Stimulated activated CD8-positive, alpha-beta memory T cell treated with anti-CD3 and anti-CD28 coated beads, Interleukin-7, amount 100 ng/mL, for 1 hour (primary cell): ENCODE measurements at places on chromosomes 12 and 14.

GRCh38 chr12:44848703-44849085, 27.4 kb downstream of the NELL2 start:
- no peak for DNase-seq

- DNase-seq = no peak
Observed at GRCh38 chr14:74563233-74563585, 48.8 kb downstream of the LTBP2 start.

DNA sequence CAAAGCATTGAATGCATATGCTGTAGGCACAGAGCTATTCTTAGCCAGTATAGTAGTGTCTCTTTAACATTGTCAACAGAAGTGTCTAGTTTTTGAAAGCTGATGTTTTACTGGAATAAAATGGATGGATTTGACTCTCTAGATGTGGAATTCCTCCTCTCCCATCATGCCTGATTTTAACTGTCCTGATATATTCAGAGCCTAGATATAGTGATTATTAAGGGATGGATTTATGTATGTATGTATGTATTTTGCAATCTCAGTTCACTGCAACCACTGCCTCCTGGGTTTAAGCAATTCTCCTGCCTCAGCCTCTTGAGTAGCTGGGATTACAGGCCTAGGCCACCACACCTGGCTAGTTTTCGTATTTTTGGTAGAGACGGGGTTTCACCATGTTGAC, 144.8 kb upstream of the NAV3 start:
- no peak for DNase-seq

DNA sequence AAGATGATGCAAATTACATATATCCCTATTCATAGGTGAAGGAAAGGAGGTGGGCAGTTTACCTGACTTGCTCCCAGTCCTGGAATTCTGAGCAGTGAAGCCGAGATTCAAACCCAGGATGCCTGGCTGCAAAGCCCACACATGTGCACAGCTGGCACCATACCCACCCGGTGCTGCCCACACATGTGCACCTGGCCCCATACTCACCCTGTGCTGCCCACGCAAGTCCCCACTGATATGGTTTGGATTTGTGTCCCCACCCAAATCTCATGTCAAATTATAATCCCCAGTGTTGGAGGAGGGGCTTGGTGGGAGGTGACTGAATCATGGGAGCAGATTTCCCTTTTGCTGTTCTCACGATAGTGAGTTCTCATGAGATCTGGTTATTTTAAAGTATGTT, 179.2 kb upstream of the C14orf180 start:
- DNase-seq = no peak

- DNase-seq = no peak
Observed at GRCh38 chr12:7376196-7376595, 67.8 kb downstream of the CD163L1 start.

DNA sequence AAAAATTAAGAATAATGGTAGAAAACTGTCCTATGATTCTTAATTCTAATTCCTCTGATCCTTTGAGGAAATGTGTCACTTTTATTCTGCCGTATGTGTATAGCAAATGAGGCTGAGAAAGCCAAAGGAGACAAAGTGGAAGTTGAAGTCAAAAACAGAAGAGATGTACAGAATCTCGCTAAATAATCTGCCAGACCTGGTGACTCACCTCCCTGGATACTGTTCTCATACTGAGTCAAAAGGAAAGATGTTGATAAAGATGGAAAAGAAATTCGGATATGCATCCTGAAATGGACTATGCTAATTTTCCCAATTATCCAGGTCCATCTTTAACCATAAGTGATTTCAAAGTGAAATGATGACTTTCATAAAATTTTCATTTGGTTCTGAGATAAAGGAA, 92.5 kb downstream of the DUSP6 start:
- DNase-seq = no peak

GRCh38 chr12:112270673-112271072, 111.6 kb downstream of the HECTD4 start:
- DNase-seq = no peak

DNA sequence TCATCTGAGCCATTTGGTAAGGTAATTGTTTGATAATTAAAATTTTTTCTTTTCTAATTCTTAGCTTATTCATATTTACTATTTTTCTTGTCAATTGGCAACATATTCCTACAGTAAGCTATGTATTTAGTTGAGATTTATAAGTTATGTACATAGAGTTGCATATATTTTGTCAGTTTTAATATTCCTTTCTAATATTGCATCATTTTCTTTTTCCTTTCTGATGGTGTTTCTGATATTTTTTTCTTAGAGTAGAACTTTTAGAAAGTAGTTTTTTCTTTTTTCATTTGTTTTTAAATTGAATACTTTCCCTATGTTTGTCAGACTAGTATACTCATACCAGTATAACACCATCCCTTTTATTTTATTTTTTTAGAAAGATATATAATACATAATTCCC, 131.3 kb downstream of the TTC6 start:
- DNase-seq = no peak

- no peak for DNase-seq
Observed at GRCh38 chr14:73762375-73762822, 48.2 kb upstream of the PNMA1 start.

DNA sequence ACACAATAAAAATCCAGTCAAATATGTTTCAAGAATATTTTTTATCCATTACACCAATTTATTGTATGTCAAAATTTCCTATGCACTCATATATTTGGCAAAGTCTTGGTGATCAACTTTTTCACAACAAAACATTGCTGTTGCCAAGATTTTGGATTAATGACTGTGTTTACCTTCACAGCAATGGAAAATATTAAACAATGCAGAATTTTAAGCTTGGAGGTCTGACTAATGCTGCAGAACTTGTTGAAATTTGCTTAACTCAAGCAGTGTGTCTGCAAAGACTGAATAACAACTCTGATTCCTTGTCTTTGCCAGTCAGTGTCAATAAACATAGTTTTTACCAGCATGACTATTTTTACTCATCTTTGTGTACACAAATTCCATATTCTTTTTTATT, 336.4 kb downstream of the CCER1 start:
- DNase-seq = no peak

DNA sequence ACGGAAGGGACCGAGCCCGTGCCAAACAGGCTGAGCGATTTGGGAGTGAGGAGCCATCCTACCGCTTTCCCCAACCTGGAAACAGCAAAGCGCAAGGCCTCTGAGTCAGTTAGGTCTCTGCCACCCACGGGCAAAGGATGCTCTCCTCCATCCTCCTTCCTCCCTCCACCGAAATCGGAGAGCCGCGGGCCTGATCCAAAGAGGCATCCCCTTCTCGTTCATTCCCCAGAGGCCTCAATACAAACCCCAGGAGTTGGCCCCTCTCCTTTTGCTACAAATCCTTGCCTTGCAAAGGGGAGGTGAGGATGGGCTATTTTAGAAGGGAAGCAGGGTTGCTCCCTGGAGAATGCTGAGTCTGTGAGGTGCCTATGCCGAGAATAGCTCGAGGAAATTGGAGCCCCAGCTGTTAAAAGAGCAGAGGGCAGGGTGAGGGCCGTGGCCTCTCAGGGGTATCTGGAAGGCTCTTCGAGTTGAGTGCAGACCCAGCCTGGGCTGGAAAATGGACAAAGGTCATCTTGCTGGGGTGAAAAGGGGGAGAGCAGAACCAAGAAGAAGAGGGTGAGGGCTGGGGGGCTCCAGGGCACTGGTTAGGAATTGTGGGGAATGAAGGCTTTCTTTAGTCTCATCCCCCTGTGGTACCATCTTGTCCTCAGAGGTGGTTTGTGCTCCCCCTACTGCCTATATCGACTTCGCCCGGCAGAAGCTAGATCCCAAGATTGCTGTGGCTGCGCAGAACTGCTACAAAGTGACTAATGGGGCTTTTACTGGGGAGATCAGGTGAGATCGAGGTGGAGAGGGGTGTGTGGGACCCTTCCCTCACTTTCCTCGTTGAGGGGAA, 1.1 kb downstream of the TPI1 start:
- DNase-seq = no peak
